Neuronal stem cell (in vitro differentiated cells): ENCODE measurements at places on chromosomes 3 and 15.

DNA sequence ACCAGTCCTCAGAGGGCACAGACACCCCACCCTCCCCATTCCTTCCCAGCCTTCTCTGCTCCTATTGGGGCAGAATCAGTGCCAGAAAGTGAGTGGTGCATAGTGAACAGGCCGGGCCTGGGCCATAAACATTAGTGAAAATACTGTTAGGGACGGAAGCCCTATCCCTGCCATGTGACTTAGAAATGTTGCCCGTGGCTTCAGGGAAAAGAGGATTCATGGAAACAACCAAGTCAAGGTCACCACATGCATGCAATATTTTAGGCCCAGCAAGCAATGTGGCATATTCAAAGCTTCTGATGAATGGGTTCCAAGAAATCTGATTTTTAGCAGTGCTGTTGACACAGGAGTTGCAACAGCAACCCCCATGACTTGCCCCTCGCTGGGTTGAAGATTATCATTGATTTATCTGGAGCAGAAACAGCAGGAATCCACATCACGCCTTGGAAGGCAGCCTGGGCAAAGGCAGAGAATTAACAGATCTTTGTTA is 52.3 kb downstream of the CCNL1 start:
- DNase-seq: no peak

DNA sequence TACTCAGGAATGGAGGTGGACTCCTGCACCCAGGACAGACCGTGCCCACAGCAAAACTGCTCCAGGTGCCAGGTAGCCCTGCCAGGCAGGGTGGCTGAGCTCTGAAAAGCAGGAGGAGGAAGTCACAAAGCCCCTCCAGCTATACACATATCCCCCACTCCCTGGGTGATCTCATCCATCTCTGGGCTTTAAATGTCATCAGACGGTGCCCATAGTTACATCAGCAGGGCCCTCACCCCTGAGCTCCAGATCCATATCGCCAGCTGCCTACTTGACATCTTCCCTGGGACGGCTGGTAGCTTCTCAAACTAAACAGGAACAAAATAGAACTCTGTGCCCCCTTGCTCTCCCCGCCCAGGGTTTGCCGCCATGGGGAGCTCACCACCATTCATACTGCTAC is 87.7 kb downstream of the MEGF11 start:
- DNase-seq: no peak

DNA sequence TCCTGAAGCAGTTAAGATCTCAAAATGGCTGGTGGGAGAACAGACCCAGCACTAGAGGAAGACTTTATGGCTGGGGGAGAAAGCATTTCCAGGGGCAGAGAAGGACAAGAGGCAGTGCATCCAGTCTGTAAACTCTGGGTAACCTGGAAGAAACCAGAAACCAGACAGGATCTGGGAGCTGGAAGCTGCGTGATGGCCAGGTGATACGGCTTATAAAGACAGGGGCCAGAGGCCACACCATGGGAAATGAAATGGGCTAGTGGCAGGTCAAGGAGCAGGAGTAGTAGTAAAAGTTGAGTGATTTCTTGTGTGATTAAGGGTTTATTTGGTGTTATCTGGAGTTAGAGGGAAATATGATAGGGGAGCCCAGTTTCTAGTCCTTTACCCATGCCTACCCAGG is 144.7 kb upstream of the ARRDC4 start:
- DNase-seq: no peak

GRCh38 chr3:31613177-31613576 is 80.5 kb downstream of the STT3B start:
- no peak for DNase-seq

- DNase-seq: no peak
Measured at GRCh38 chr3:36401056-36401455, 20.8 kb downstream of the STAC start.

GRCh38 chr3:196007744-196008335 is 74.0 kb downstream of the TFRC start:
- no peak for DNase-seq

GRCh38 chr15:60760646-60761504 is 281.9 kb upstream of the ICE2 start:
- DNase-seq: no peak

GRCh38 chr3:160384639-160385318 is 14.2 kb downstream of the IFT80 start:
- DNase-seq: no peak

- no peak for DNase-seq
Measured at GRCh38 chr3:194485881-194486539, 792 bp downstream of the ATP13A3 start.

DNA sequence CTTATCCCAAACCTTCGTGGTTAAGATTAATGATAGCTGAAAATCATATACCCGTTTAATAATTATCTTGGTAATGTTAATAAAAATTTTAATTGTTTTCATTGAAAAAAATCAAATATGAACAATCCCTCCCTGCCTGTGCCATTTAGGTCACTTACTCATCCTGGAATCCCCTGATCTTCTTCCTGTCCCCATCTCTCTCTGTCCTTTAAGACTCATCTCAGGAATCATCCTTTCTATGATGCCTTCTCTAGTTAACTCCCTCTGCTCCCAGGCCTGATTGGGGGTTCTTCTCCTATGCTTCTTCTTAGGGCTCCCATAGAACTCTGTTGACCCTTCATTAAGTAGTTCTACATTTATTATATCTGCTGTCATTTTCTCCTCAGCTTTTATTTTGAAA is 91.6 kb downstream of the MBNL1 start:
- no peak for DNase-seq

- DNase-seq: no peak
Measured at GRCh38 chr3:67198374-67198773, 200.3 kb downstream of the KBTBD8 start.

DNA sequence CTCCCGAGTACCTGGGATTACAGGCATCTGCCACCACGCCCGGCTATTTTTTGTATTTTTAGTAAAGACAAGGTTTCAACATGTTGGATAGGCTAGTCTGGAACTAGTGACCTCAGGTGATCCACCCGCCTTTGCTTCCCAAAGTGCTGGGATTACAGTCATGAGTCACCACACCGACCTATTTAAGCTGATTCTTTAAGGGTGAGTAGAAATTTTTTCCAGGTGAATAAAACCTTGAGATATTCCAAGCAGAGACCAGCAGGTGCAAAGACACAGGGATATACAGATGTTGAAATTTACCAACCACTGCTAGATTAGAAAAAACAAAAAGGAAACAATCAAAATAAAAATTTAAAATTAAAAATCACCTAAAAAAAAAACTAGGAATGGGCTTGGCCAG is 74.4 kb upstream of the CHRNB4 start:
- DNase-seq: no peak

GRCh38 chr3:192844836-192845525 is 72.7 kb downstream of the MB21D2 start:
- DNase-seq: no peak

DNA sequence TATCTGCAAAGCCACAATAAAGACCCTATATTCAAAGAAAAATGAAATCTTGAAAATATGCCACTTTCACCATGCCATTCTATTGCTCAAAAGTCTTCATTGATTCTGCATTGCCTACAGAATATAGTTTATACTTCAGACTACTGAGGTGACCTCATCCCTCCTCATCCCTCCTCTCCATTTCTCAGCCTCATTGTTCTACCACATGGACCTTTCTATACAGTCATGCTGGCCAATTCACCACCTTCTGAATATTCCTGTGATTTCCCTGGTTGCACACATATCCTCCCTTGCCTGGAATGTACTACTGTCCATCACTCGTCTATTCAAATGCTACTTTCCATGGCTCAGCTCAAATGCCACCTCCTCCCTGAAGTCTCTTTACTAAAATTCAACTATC is 3.5 kb upstream of the COL8A1 start:
- no peak for DNase-seq

DNA sequence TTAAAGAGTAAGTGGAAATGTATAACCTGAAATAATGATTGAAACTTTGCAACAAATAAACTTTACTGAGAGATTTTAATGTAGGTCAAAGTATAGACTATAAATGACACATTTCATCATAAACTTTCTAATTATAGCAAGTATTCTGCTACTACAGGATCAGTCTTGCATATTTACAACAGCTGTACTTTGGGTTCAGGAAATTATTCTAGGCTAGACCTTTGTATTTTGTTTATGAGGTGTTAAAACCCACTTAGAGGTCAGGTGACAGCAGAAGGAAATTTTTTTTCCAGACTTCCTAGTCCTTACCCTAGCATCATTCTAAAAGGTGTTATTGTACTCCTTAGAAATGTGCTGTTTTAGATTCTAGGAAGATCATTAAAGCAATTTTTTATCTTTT is 2.3 kb downstream of the RNF7 start:
- no peak for DNase-seq

GRCh38 chr3:16137044-16137443 is 37.4 kb upstream of the GALNT15 start:
- no peak for DNase-seq

DNA sequence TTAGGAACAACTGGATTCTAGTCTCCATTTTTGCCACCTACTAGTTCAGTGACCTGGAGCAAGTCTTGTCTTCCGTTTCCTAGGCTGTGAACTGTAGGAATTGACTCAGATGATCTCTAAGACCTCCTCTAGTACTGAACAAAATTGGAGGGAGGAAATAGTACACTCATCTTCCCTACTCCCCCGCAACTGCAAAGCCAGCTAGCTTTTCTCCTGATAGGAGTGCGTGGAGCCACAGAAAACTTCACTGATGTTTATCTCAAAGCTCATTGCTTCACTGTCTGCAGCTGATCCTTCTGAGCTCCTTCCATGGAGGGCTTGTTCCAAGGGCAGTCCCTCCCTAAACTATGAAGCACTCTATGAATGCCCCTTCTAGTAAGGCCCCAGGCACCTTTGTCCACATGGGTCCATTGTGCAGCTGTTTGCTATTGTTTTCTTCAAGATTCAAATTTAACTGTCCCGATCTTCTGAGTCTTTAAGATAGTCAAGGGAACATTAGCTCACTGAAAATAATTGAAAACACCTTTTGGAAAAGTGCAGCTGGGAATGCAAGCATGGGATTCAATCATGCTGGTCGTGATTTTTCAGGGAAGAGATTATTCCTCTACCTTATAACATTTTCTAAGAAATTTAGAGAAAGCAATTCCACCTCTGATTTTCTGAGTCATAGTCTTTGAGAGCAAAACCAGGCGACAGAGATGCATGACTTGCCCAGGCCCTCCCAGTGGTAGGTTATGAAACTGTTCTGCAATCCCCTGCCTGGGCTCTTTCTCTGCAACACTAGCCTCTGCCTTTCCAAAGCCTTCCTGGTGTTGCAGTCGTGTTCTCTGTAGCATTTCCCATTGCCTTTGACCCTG is 24.3 kb downstream of the FILIP1L start:
- no peak for DNase-seq

- DNase-seq: no peak
Measured at GRCh38 chr3:83601704-83602103, 1357.1 kb upstream of the CADM2 start.

DNA sequence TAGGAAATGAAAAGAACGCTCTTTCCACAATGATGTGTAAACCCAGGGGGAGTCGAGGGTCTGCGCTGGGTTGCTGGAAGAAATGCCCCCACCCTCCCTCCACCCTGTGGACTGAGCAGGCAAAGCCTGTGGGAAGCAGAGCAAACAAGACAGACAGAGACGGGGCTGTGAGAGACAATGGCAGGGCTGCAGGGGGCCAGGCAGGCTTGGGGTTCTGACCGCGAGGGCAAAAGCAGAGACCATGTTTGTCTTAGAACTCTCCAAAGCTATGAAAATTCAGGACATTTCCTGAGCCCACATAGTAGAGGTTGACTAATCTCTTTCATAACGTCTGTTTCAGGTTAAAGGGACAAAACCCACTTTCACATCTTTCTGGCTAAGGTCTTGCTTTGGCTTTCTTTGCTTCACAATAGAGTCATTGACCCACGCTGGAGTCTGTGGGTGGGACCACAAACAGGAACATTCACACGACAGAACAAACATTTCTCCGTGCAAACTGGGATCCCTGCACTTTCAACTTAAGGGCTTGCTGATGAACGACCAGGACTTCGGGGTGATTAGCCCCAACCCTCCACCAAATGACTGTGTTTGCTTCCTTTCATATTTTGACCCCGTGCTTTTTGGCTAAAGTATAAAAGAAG is 156.0 kb upstream of the TPM1 start:
- DNase-seq: peak; percentile 39

DNA sequence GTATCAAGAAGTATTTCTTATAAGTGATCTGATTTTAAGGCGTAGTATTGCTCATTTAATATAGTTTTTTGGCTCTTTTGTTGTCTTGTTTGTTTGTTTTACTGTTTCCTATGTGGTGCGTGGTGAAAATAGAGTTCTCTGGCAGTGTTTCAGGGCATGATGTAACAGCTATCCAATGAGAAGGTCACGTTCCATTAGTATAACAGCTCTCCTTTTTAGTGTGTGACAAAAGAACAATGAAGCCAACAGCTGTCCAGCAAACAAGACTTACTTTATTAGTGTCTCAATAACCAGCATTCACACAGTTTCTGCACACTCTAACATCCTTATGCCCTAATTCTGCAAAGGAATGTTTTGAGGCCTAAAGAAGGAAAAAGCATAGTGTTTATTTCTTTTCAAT is 127.9 kb downstream of the SLC25A26 start:
- DNase-seq: no peak

DNA sequence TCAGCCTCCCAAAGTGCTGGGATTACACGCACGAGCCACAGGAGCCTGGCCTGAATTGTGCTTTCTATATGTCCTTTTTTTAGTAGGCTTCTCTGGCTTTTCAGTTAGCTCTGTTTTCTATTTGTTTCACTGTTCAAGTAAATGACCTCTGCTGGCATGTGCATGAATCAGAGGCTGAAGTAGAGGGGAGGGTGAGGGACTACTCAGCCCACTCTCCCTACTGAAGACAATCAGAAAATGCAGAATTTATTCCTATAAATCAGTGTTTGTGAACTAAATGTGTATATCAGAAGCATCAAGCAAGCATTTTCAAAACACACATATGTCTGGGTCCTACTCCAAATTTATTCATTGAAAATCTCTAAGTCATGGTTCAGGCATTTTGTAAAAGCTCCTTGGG is 45.0 kb downstream of the ZMAT3 start:
- no peak for DNase-seq

DNA sequence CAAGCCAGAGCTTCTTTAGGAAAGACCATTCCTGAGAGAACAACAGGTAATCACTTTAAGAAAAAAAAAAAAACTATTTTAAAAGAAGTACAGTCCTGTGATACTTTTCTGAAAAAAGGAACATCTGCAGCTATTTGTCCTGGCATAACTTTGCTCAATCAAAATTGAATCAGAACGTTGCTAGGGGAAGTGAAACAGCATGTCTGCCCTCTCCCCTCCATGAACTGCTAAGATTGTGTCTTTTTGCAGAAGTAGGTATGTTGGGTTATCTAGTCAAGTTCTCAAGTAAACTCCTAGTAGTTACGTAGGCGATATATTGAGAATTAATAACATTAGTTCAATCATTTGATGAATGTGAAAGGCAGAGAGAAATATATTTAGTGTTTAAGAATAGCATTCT is 1013.3 kb downstream of the TUSC7 start:
- no peak for DNase-seq

DNA sequence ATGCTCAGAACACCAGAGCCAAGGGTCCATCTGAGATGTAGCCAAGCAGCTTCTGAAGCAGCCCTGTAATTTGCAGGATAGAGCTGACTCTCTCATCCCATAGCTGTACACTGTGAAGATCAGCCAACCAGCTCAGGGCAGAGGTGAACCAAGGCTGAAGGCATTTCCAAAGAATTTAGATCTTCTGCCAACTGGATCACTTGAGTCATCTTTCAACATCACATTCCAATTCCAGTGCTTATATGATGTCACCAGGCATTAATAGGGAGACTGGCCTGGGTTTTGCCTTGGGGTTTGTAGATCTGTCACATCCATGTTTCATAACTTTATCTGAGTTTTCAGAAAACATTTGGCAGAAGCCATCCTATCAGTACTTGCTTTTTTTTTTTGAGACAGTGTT is 98.2 kb downstream of the NR2F2 start:
- no peak for DNase-seq

GRCh38 chr3:180947761-180948390 is 35.4 kb downstream of the FXR1 start:
- DNase-seq: no peak
